ENCODE measurements at places on chromosomes 12 and 14. TPM values are rescaled to one million over a fixed set of nuclear protein-coding genes. Genes with fewer than 3 reads are reported as not detected.

Gene HOXC12
- 4.8 TPM for polyA plus RNA-seq

DNA sequence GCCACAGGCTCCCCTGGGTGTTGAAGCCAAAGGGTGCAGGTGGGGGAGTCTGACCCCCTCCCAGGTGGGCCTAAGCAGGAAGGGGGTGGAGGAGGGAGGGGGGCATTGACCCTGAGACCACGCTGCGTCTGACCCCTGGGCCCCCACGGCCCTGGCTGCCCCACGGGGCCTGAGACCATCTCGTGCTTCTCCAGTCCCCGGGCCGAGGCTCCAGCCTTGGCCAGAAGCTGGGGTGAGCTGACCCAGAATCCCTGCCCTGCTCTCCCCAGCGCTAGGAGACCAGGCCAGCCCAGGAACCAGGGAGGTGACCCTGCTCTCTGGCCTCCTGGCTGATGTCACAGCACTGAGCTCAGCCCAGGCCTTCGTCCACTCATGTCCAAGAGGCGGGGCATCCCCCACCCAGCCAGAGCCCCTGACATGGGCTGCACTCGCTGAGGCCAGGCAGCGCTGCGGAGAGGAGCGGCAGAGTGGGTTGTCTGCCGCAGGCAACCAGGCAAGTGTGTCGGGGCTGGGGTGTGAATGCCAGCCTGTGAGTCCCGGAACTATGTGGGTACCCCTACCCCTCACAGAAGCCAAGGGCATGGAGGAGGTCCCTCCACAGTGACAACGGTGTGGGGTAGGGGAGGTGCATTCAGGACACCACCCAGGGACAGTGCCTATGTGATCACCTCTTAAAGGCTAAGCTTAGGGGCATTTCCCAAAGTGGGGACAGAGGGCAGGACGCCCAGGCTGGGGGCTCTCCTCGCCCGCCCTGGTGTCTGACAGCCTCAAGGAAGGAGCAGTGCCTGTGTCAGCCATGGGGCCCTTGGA, 6.3 kb downstream of the TRMT61A start:
- no peak for DNase-seq

DNA sequence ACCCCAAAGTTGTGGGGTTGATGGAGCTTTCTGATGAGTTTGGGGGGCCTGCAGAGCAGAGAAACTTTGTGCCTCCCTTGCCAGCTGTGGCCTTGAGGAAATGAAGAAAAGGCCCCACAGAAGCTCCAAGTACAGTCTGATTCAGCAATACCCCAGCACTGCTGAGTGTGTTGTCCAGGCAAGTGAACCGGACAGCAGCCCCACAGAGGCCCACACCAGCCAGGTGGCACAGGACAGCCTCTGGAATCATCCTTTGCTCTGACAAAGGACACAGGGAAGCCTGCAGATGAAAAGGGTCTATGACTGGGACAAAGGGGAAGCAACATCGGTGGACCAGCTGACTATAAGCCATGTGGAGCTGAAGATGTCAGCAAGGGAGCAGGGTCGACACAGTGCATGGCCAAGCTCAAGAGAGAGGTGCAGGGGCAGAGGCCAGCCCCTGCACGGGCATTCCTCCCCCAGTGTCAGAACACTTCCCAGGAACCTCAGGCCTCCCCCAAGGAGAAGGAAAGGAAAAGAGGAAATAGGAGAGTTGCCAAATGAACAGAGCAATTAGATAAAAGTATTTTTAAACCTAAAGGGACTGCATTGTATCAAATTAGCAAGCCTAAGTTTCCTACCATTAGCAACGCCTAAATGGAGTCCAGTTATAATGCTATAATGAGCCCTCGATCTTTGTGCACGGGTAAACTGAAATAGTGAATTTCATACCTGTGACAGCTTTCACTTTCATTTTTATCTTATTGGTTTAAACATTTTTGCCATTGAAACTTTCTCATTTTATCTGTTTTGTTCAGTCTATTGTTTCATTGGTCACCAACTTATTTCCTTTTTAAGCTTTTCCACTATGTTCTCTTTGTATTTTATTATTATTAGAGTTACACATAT, 46.3 kb upstream of the PTGDR start:
- DNase-seq: no peak

GRCh38 chr12:52603314-52603713, 2.1 kb upstream of the KRT72 start:
- DNase-seq: peak; percentile 18

GRCh38 chr14:96574633-96575632, 72.8 kb downstream of the PAPOLA start:
- DNase-seq: peak; percentile 64

DNA sequence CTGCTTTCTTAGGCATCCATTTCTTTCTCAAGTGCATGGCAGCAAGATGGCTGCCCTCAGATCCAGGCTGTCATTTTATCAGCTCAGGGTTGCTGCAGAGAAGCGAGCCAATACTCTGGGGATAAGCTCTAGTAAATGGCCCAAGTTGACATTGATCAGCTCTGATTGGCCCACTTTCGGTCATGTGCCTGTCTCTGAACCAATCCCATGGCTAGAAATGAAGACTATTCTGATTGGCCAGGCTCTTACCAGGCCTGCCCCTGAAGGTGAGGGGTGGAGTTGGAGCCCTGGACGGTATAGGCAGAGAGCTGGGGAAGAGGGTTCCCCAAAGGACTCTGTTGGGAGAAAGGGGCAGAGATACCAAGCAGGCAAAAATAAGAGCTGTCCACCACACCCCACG, 41.4 kb downstream of the MYO1H start:
- DNase-seq: no peak

Measured in foreskin keratinocyte (primary cell).